ENCODE measurements at places on chromosomes 1 and 21.

GRCh38 chr1:37951041-37951782 lies 4.4 kb upstream of the INPP5B start:
- no peak for DNase-seq

DNA sequence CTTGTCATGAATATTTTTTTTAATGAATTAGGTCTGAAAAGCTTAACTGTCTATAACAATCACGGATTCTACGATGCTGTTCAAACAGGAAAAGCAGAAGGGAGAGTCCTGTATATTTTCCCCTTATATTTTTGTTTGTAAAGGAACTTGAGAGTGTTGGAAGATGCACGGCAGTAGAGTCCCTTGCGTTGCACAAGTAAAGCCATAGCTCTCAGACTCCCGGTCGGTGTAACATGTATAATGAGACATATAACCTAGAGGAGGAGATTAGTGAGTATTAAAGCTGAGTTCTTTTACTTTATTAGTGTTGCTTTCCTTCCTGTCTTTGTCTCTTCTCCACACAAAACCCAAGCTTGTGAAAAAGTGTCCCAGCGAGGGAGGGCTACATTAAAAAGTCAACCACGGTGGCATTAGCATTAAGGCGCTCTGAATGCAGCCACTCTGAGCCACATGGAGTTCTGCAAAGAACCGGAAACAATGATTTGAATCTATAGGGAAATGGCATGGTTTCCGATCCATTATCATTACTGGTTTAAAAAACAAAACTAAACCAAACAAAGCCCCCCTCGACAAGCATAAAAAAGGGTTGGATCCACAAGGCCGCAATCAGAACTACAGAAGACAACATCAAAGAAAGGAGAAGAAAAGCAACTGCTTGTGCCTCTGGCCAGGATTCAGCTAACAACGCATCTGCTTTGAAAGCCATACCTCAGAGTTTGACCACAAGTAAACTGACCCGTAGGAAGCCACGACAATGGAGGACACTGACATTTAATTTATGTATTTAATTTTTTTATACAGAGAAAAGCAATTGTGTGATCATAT lies 356.8 kb downstream of the LMO4 start:
- no peak for DNase-seq

- DNase-seq = no peak
Measured at GRCh38 chr1:150322310-150322709, 977 bp downstream of the PRPF3 start.

GRCh38 chr1:115710859-115711624 lies 57.5 kb downstream of the CASQ2 start:
- DNase-seq = no peak

DNA sequence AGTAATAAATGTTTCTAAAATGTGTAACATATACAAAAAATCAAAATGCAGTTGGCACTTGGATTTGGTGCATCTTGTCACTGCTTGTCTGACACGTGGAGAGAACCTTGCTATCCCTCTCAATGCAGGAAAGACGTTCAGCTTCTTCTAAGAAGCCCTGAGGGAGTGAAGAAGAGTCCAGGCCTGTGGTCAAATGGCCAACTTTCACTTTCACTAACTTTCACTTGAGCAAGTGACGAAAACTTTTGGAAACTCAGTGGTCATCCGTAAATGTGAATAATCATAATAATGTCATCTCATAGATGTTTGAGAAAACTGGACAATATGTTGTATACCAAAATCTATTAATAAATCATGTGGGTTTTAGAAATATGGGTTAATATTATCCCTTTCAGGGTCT lies 61.9 kb downstream of the ERG start:
- no peak for DNase-seq

DNA sequence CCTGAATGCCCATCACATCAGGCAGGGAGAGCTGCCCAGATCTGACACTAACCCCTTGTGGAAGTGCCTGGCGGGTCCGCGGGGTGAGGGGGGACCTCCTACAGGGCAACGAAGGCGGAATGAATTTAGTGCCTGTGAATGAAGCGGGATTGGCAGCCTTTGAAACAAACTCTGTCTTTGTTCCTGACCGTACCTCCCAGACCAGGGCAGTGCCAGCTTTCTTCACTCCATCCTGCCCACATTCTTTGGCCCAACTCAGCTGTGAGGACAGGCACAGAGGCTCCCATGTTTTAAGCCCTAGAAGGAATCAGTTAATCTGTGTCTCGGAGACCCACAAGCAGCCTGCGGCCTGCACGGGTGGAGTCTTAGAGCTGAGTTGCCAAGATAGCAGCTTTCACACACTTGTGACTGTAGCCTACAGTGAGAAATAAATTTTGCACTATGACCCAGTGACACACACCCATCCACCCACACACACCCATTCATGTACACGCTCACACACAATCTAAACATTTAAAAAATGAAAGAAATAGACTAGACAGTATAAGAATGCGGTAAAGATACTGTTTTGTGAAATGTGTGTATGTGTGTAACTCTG lies 60.1 kb upstream of the USP24 start:
- DNase-seq = no peak

DNA sequence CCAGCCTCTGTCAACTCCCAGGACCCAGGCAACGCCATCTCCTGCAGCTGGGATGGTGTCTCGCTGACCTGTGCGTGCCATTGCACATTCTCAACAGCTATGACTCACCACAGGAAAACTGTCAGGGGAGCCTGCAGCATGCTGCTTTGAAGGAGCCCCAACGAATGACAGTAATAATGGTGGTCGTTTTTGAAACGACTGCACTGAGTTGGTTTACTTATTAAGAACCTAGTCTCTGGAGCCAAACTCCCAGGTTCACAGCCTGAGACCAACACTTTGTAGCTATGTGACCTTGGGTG lies 21.6 kb downstream of the TCEA3 start:
- DNase-seq = no peak

DNA sequence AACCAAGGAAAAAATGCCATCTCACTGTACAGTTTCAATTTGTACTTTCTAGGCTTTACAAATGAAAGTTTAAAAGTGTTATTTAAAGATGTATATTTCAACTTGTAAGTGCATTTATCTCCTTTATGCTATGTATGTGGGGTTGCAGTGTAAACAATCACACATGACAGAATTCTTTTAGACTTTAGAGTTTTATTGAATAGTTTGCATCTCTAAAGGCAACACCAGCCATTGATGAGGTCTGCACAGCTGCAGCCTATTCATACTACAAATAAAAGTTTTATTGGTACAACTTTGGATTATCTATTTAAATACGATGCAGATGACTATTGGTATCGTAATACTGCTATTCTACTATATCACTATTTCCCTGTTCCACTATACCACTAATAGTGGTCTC lies 894.4 kb upstream of the B3GALT2 start:
- no peak for DNase-seq

GRCh38 chr1:159953536-159954515 lies at the start of gene SLAMF9:
Gene SLAMF9 (minus strand): TSS chr1:159954237. CDS start chr1:159954137, 100 bp downstream.
- no peak for DNase-seq

DNA sequence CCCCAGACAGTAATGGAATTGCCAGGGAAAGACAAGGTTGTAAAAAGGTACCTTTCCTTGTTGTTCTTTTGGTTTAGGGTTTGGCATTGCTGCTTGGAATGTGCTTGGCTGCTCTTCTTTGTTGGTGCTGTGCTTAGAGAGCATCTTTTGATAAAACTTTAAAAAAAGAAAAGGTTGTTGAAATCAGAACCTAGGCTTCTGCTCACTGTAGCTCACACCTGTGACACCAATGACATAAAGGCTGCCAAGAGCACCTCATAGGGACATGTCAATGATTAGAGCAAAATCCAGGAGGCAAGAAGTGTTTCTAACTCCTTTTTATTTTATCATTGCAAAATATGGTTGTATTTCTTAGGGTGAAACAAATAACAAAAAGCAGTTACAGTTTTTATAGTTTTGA lies 28.9 kb downstream of the CLEC20A start:
- DNase-seq = no peak

DNA sequence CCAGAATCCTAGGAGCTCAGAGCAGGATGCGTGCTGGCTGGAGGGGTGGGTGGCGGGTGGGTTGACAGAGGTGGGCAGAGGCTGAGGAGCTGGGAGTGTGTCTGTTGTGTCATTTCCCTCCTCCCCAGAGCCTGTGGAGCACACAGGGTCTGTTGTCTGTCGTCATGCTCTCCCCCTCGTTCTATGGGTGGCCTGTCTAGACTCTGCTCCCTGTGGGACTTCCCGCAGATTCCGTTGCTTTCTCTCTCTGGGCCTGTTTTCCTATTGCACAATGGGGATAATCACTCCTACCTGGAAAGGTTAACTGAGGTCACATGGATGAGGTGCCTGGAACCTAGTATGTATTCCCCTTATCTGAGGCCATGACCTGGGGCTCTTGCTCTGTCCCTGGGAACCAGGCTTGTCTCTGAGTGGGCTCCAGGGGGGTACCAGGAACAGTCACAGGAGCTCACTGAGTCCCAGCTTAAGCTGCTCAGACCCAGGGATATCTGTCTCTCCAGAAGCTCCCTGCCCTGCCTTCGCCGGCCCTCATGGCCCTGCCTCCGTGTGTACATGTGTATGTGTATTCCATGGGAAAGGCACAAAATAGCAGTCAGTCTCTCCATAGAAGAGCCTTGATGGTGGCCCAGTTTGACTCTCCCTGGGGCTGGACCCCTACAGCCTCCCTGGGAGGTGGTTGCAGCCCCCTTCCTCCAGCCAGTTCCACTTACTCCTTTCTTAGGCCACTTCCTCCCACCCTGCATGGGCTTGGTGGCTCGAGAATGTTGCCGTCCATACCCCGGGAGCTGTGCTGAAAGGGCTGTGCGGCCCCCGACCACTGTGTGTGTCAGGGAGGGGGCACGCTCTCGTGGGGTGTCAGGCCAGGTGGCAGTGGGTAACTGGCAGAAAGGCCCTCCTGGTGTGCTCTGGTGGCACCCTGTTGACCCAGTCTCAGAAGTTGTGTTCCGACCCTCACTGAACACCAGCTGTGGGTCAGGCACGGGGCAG lies 17.9 kb downstream of the PTPRF start:
- no peak for DNase-seq

DNA sequence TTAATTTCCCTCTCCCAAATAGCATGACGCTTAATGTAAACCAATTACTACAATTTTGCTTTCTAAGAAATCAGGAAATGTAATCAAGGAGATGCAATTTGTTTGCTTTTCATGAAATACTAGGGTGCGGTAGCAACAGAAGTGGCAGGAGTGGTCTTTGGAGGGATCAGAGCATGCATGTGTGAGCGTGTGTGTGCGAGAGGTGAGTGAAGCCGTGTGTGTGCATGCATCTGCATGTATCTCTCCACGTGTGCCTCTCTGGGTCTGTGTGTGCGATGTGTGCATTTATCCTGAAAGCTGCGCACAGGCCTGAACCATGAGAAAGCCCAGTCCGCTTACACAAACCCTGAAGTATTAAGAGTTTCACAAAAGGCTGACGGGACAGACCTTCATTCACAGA lies 249.8 kb upstream of the C1orf174 start:
- no peak for DNase-seq

DNA sequence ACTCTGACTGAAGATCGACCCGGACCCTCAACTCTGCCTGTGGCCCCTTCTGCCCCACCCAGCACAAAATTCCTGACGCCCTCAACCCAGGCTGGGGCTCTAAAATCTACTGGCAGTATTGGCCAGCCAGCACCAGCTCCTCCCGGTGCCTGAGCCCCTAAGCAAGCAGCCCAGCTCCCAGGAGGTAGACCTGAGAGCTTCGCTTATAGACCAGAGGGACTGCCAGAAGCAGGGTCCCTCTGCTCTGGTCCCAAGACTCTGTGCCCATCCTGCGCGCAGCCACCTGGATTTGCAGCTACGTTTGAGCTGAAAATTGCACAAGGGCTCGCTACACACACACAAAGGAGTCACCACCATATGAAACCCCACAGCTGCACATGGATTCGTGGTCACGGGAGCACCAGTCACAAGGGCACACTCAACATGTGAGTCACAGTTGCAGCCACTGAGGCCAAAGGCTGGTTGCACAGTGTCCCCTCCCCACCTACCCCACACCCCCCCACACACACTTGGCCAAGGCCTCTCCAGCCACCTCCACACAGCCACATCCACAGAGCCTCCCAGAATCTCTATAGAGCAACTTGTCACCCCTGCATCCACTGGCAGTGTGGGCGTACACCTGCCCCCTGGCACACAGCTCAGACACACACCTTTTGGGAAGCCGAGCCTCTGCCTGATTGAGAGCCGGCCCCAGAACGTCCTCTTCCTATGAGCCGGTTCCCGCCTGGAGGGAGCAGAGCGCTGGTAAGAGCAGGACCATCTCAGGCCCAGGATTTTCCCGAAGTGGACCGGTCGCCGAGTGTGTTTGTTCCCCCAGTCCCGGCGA lies 1.1 kb upstream of the DMBX1 start:
- DNase-seq = no peak

- DNase-seq = no peak
Measured at GRCh38 chr1:15994590-15995351, 9.3 kb upstream of the SRARP start.

DNA sequence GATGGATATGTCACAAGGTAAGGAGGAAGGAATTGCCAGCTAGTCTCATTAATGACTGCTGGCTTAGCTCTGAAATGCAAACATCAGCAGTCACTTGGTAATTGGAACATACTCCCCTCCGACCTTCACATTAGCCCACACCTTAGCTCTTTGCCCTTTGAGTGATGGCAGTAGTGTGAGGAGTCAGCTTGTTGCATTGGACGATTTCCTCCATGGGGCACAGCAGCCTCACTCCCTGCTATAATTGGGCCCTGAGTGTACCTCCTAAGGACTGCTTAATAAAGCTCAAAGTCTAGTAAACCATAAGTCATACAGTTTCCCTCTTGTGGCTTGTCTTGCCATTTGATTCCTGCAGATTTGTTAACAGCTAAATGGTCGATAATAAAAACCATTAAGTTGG lies 19.4 kb downstream of the METTL13 start:
- no peak for DNase-seq

GRCh38 chr1:9399510-9400424 lies 107.1 kb downstream of the SPSB1 start:
- no peak for DNase-seq
